ENCODE measurements at places on chromosomes 5 and 9.

DNA sequence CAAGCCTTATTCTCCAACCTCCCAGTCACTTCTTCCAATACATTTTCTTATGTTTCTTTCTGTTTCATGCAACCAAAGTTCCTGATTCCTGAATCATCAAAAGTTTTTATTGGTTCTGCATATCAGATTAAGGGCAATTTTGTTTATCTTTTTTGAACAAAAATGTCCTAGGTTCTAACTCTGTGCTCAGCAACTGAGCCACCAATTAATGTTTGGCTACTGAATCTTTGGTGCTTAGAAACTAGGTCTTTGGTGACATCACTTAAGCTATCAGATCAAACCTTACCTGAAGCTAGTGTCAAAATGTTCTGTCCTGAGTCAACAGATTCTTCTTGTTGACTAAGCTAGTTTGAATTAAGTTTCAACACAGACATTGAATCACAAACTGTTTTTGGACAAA lies 56.1 kb downstream of the FGF18 start:
- DNase-seq = no peak

DNA sequence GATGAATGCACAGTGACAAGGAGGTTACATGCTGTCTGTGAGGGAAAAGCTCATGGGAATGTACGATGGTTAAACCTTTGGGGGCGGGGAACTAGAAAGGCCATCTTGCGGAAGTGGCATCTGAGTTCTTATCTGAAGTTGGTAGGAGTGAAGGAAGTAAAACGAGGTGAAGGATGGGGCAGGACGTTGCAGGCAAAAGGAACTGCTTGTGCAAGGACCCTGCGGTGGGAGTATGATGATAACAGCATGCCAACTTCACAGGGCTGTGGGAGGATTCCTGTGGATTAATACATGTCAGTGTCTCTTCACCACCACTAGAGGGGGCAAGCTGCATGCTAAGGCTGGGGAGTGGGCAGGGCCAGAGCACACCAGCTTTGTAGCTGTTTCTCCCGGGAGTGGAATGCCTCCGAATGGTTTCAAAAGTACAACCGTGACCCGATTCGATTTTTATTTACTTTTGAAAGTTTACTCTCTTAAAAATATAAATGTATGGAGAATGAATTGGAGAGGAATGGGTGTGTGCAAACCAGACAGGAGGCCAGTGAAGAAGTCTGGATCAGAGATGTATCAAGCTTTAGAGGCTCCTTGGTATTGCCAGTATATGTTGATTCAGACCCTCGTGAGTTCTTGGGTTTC lies 62.5 kb downstream of the CYFIP2 start:
- DNase-seq = peak; percentile 38

DNA sequence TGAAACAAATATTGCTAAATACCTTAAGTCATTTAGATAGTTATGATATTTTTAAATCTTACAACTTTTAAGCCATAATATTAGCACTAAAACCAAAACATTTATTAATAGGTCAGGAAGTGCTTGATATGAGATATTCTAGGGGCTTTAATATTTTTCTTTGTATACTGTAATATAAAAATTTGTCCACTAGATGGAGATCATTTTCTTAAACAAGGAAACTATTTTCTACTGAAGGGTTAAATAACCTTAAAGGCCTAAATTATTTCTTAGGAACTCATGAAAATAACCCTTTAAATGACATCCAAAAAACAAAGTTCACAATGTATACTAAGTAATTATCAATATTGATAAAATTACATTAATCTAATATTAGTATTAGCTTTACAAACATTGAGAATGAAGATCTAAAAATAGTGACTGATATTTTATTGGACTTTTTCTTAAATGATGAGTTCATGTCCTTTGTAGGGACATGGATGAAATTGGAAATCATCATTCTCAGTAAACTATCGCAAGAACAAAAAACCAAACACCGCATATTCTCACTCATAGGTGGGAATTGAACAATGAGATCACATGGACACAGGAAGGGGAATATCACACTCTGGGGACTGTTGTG lies 635.7 kb downstream of the RAB3C start:
- no peak for DNase-seq

DNA sequence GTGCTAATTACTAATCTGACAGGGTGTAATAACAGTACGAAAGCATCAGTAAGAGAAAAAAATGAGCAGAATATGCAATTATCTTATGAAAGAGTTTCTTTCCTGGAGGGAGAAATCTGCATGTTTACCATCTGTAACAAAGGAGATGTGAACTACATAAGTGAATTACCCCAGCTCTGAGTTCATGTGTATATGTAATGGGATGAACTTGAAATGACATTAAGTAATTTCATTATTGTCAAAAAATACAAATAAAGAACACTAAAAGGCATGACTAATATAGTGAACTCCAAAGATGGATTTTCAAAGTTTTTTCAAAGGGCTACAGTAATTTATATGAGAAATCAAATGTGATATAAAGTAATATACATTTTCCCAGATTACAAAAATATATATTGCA lies 944.0 kb downstream of the MAT2B start:
- no peak for DNase-seq

DNA sequence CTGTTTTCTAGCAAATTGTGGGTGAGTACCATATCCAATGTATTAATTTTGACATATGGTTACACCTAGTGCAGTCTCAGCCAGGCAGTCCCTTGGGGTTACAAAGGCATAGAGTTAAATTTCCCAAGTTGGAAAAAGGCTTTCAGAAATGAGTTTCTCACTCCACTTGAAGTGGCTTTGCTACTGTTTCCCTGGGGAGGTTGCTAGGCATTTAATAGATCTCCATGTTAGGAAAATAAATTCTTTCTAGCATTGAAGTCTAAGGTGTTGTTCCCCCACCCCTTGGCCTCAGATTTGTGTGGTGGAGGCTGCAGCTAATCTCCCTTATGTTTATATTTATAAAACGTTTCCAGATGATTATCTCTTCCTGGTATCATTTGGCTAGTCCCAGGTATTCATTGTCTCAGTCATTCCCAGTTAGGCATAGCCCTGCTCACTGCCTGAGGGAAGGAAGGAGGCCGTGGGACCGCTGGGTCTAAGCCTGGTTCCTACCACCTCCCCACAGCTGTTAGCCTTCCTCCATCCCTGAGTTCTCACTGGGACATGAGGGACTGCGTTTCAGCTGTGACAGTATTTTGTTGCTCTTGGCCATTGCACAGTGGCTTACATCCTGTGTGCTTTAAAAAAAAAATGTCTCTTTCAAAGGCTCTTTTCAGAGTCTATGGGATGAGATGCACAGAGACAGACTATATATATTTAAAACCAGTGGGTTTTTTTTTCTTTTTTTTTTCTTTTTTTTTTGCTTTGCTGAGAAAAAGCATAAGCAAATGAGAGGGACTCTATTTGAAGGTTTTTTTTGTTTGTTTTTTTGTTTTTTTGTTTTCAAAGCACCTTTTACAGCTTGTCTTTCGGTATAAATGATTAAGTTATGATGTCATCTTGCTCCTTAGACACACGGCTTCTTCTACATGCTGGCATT lies 121.5 kb downstream of the MAST4 start:
- no peak for DNase-seq

- no peak for DNase-seq
These were observed 105.9 kb downstream of the DPYSL3 start for GRCh38 chr5:147403651-147404640.

DNA sequence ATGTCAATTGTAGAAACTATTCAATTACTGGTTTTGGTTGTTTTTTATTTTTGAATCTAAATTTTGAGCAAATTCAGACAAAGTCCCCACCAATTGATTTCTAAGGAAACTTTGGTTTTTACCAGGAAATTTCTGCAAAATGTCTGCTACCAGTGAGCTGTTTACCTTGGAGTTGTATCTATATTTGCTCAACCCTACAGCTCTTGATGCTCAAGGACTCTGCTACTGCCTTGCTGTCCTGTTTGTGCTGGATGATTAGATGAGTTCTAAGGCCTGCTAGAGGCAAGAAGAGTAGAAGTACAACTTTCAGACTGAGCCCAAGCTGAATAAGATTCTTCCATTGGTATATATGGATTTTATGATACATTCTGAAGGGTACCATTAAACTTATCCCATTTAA lies 42.6 kb upstream of the KIF2A start:
- DNase-seq = no peak

DNA sequence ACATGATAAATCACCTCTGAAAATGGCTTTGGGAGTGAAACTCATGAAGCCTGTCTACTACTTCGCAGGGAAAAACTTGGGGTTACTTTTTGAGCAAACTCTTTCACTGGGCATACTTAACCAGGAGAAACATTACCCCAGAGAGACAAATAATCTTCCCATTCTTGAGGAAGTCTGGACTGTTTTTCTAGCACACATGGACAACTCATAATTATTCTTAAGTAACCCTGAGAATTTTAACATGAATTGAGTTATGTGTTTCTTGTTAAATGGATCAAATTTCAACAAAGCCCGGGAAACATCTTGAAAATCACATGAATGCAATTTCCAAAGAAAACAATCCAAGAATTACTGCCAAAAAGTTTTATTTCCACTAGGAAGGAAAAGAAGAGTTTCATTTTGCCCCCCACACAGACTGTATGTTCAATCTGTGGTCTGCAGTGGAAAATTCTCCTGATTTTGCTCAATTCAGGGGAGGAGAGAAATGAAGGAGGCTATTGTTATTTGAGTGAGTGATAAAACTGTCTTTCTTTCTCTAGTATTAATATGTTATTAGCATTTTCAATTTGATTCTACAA lies 564.8 kb upstream of the CLINT1 start:
- no peak for DNase-seq

DNA sequence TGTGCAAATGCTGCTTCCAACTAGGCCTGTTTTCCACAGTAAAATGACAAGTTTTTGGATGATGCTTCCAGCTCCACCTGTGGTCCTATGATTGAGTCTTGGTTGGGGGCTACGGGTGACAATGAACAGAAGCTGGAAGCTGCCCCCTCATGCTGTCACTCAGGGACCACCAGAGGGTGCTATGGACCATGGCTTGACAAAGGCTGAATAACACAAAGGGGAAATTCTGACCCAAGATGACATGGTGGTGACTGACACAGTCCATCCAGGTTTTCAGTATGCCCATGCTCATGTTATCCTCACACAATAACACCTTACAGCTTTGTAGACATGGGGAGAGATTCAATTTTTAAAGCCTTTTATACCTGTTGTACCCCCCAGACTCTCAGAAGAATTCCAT lies 23.9 kb upstream of the SAP30L start:
- no peak for DNase-seq

- no peak for DNase-seq
These were observed 17.0 kb downstream of the PTPDC1 start for GRCh38 chr9:94101162-94101853.

GRCh38 chr9:72856972-72857623 lies 95.8 kb downstream of the ALDH1A1 start:
- DNase-seq = no peak

DNA sequence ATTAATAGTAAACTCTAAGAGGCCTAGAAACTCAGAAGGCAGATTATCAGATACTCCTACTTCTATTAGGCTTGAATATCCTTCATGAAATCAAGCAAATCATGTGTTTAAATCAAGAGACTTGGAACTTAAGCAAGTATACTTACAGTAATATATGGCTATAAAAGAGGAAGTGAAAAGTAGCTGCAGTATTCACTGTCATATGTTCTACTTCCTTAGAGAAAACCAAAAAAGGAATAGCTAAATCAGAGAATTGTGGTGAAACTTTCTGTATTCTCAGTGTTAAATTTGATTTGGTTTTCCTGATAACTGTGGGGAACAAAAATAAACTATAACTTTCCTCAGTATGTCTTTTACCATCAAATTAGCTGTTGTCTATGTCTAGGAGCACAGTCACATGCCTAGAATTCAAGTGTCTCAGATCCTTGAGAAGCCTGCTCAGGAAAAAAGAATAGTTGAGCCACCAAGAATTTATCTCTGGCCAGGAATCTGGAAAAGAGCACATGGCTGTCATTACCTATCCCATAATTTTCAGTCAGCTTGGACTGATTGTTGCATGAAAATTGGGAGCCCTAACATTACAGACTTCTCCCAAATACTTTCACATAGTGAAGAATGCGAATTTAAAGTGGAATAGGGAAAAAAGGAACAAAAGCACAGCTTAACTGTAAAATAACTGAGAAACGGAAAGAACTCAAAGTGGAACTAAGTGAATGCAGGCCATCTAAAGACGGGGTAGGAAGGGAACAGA lies 1.7 kb downstream of the FKBP15 start:
- DNase-seq = no peak

DNA sequence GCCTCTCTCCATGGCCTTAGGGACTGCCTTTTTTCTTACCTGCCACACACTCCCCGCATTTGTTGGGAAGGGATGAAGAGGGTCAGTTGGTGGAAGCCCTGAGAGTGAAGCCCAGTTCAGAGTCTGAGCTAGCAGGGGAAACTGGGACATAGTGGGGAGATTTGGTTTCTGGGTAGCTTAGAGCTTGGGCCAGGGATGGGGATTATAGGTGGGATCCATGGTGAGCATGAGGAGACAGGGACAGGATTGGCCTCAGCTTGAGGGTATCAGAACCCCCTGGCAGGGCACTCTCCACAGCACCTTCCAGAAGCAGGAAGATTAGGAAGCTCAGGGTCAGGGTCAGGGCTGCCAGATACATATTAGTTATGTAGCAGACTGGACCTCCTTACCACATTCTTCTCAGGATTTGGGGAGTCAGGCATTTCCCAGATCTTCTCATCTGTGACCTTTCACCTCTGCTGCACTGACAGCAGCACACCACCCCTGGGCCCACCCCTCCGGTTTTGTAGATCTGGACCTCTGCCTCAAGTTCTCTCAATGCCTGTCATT lies 17.9 kb downstream of the OR13J1 start:
- no peak for DNase-seq

DNA sequence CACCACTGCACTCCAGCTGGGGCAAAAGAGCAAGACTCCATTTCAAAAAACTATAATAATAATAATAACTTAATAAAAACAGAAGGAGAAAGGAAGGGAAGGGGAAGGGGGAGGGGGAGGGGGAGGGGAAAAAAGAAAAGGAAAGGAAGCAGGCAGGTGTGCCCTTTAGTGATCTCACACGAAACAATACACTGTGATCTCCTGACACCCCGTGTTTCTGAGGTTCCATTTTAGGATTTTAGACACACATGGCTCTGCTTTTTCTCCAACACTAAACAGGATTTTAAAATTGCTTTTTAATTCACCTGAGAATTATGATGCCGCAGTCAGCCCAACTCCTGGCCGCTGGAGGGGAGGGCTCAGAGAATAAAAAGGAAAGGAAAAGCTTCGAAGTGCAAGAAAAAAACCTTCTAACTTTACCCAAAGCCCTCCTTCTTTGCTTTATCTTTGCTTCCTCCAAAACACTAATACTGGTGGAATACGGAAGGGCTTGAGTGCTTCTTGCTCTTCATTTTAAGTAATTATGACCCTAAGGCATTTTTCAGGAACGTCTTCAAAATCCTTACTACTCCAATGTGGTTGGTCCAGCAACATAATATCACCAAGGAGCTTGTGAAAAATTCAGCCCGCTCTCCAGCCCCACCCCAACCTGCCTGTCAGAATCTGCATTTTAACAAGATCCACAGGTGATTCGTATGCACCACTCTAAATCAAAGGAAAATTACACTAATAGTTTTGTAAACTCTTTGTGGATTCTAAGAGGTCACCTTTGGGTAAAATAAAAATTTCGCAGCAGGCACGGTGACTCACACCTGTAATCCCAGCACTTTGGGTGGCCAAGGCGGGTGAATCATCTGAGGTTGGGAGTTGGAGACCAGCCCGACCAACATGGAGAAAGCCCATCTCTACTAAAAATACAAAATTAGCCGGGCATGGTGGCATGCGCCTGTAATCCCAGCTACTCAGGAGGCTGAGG lies 66.0 kb downstream of the MYO10 start:
- DNase-seq = no peak

Data from amygdala (tissue), 56 donors.